Forelimb muscle (tissue), 1 donor: ENCODE measurements at places on chromosomes 3 and 15. TPM values are rescaled to one million over a fixed set of nuclear protein-coding genes. Genes with fewer than 3 reads are reported as not detected.

Gene HRG
- polyA plus RNA-seq = not detected

- no peak for DNase-seq
These were observed 74.2 kb upstream of the FBN1 start for GRCh38 chr15:48719668-48720067.

Gene SCAANT1
- 1.0 TPM for polyA plus RNA-seq

Gene GNAT1
- polyA plus RNA-seq = not detected

Gene STAC
- polyA plus RNA-seq = 40.1 TPM

- no peak for DNase-seq
These were observed 134.4 kb upstream of the ROBO1 start for GRCh38 chr3:79902151-79902550.

Gene PATL2
- 0.78 TPM for polyA plus RNA-seq

Gene MASP1
- polyA plus RNA-seq = 9.6 TPM

Gene SI
- polyA plus RNA-seq = not detected

DNA sequence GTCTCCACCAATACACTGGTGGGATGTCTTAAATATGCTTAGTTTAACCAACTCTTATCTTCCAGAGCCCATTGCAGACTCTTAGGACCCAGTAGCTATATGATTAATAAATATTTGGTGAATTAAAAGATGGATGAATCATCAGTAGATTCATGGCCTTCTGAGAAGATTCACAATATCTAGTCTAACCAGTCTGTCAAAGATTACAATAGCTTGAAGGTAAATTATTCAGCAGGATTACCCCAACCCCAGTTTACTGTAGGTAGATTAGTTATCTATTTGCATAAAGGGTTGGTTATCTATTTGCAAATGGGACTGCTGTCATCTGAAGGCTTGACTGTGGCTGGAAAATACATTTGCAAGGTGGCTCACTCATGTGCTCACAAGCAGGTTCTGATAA lies 239.4 kb upstream of the THRB start:
- no peak for DNase-seq

Gene FYTTD1
- polyA plus RNA-seq = 71.9 TPM

Gene ACOX2
- 22.2 TPM for polyA plus RNA-seq

Gene TXNRD3
- polyA plus RNA-seq = 8.4 TPM

DNA sequence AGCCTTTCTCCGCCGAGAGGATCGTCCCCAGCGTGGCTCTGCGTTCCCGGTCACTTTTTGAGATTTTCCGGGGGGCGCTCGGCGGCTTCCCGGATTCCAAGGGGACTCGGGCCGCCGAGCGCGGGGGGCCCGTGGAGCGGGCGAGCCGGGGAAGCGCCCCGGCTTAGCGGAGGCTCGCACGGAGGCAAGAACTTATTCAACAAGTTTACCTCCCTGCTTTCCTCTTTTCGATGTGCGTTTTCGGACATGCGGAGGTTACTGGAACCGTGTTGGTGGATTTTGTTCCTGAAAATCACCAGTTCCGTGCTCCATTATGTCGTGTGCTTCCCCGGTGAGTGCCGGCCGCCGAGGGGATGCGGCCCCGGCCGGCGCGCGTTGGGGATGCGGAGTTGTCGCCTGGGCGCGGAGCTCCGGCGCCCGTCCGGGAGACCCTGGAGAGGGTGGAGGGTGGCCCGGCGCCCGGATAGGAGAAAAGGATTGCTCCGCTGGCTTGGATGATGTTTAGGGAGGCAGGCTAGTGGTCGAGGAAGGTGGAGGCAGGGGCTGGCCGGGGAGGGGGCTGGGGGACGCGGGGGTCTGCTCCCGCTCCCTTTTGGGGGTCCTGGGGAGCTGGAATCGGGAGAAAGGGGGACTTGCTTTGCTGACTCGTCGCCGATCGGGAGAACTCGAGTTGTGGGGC lies 810 bp downstream of the PTPRG start:
- no peak for DNase-seq

Gene TLR9
- 0.44 TPM for polyA plus RNA-seq

Gene GOLGA6D
- polyA plus RNA-seq = 0.30 TPM

- DNase-seq = peak; percentile 8
These were observed 24.5 kb upstream of the PLA2G4D start for GRCh38 chr15:42118650-42119445.

Gene OR5K2
- not detected for polyA plus RNA-seq

DNA sequence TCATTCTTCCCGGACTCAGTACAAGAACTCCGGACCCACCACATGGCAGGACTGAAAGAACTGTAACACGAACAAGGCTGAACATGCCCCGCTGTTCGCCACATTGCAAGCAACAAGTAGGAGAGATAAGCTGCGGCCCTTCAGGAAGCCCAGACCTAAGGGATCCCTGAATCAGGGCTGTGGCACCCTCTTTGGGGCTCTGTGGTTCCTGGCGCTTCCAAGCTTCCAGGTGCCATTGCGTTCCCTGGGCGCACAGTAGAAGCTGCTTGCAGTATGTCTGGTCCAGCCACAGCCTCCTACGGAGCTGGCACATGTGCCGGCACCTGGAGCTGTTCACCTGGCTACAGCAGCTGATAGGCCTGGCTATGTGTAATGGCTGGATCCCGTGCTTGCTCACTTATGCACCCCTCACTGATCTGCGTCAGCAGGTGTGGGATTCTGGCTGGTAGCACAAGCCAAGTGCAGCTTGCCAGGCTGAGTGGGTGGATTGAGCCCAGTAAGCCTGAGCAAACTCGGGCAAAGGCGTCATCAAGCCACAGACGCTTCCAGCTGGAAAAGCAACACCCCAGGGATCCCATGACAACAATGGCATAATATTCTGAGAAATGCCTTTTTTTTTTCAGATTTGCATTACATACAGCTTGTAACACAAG lies 748.6 kb upstream of the GBE1 start:
- no peak for DNase-seq

Gene ARGFX
- polyA plus RNA-seq = not detected

- DNase-seq = peak; percentile 28
These were observed at the start of gene GALNT15 for GRCh38 chr3:16174389-16174788. GALNT15 (plus strand) TSS chr3:16174680; CDS start chr3:16175152, 472 bp downstream.

Gene TM6SF1
- polyA plus RNA-seq = 58.0 TPM

Gene WDR93
- 0.18 TPM for polyA plus RNA-seq

DNA sequence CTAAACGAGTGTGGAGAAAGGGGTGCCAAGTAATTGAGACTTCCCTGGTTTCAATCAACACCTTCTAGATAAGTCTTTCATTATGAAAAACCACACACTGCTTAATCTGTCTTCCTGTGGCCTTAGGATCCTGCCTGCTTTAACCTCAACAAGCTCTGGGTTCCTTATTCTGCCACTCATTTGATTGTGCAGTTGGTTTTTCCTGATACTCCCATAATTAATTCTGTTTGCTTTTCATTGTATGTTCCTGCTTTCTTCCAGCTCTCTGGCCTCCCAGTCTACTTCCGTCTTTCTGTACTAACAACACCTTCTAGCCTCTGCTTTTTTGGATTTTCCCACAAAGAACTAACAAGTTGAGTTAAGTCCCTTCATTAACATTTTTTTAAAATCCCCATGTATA lies 20.2 kb upstream of the GCNT3 start:
- no peak for DNase-seq

DNA sequence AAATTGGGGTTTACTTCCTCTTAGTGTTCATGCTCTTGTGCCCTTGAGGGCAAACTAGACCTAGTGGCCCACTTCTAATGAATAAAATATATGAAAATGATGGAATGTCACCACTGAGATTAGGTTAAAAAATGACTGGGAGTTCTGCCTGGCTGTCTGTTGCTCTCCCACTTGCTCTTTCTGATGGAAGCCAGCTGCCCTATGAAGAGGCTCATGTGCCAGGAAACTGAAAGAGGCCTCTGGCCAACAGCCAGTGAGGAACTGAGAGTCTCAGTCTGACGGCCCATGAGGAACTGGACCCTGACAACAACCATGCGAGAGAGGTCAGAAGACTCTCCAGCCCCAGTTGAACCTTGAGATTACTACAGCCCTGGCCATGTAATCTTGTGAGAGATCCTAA lies 107.1 kb upstream of the FHIT start:
- peak; percentile 14 for DNase-seq

DNA sequence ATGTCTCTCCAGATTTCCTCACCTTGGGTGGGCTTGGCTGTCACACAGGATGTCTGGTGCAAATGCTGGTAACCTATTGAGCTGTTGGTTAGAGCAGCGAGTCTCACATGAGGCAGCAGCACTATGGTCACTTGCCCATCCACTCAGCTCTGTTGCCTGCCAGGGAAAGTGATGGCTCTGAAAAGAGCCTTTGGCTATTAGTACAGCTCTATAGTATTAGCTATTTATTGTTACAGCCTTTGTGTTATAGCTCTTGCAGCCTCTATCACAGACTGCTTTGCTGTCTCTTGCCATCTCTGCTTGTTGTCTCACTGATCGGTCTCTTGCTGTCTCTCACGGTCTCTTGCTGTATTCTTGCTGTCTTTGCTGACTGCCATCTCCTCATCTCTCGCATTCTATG lies 114.3 kb downstream of the MFSD1 start:
- no peak for DNase-seq

DNA sequence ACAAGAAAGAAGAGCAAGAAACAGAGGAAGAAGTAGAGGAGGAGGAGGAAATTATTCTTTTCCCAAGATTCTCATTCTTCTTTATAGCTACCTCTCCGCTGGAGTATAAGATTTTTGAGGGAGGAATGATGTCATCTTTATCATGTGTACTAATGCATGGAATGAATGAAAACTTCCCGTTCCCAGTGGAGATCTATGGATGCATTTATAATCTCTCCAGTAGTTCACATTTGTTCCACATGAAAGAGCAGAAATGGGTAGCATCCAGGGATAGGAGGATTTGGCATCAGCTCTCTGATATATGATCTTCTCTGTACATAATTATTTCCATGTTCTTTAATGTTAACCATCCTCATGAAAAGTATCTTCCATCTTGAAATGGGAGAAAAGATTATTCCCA lies 244.4 kb downstream of the ADAMTSL3 start:
- no peak for DNase-seq

GRCh38 chr3:20051123-20051806 lies 11.0 kb downstream of the KAT2B start:
- no peak for DNase-seq

Gene SEC61A1
- polyA plus RNA-seq = 97.1 TPM

Gene TMEM266
- polyA plus RNA-seq = 0.44 TPM

DNA sequence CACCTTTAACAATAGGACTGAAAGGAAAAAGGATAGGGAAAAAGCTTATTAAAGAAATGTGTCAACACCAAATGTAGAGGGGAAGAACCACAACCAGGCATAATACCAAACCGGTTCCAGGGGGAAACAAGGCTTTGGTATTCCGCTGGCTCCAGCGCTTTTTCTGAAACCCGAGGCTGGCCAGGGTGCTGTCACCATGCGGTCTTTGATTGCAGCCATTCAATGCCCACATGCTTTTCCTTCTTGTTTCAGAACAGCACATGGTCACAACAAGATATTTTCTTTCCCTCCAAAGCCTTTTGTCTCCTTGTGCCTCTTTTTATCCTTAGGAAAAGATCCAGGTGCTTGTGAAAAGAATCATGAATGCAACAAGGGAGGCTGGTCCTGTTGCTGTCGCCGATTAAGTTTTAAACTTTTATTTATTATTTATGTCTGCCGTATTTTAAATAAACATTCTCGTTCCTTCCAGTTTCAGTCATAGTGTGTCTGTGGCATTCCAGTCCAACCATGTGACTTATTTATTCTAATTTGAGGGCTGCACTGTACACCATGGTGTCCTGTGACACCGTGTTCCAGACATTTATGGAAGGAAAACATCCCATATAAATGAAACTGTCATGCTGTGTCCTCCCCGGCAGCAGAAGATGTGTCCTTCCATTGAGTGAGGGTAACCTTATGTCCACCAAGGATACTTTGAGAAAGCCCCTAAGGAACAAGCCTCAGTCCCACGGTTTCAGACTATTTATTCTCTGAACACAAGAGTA lies 41.1 kb downstream of the CCK start:
- no peak for DNase-seq

DNA sequence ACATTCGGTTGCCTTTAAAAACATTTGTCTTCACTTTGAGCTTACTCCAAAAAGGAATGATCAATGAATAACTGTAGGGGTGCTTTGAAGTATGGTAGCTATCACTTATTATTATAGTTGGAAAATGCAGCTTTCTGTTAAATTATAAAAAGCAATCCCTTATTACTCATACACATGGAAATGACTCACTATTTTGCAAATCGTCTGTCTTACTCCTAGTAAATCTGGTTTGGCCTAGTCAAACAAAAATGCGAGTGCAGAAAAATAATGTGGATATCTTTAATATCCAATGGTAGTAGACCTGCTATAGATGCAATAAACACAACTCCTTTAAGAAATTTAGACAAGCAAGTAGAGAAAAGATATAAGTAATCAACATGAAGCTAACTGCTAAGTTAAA lies 112.5 kb downstream of the ZIC1 start:
- DNase-seq = no peak

Gene TBC1D5
- 23.4 TPM for polyA plus RNA-seq

GRCh38 chr15:70967646-70968045 lies 75.0 kb downstream of the LRRC49 start:
- DNase-seq = no peak

Gene GHSR
- not detected for polyA plus RNA-seq

- no peak for DNase-seq
These were observed 5.1 kb upstream of the SLC25A38 start for GRCh38 chr3:39378088-39378487.

- DNase-seq = no peak
These were observed 89.6 kb upstream of the TLE3 start for GRCh38 chr15:70187331-70187730.

- no peak for DNase-seq
These were observed 238.0 kb downstream of the MYRIP start for GRCh38 chr3:40047406-40047805.

- DNase-seq = no peak
These were observed 1407.1 kb downstream of the SI start for GRCh38 chr3:163671201-163671600.

- DNase-seq = no peak
These were observed 245.6 kb upstream of the TRIM42 start for GRCh38 chr3:140432229-140432669.

- no peak for DNase-seq
These were observed 813.8 kb downstream of the TUSC7 start for GRCh38 chr3:117523418-117523817.

- DNase-seq = no peak
These were observed 44.9 kb upstream of the LRRFIP2 start for GRCh38 chr3:37219266-37219665.

- DNase-seq = no peak
These were observed 368.6 kb upstream of the MCTP2 start for GRCh38 chr15:93862791-93863190.
